ENCODE measurements at places on chromosomes 6 and 20.

GRCh38 chr20:12058216-12058615, 140.5 kb downstream of the BTBD3 start:
- no peak for DNase-seq

DNA sequence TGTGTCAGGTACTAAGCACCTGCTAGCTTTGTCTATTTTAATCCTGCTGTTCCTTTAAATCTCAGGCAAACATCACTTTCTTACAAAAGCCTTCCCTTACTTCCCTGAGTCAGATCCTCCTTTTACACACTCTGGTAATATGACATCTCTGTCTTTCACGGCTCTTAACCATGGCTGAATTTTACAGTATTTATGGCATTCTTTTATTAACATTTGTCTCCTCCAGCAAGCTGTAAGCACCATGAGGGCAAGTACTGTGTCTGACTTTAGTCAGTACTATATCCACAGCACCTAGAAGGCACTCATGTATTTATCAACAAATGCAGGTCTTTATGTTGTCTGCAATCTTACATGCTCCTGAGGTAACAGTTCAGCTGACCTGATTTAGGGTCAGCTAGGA, 33.7 kb upstream of the HBS1L start:
- no peak for DNase-seq

DNA sequence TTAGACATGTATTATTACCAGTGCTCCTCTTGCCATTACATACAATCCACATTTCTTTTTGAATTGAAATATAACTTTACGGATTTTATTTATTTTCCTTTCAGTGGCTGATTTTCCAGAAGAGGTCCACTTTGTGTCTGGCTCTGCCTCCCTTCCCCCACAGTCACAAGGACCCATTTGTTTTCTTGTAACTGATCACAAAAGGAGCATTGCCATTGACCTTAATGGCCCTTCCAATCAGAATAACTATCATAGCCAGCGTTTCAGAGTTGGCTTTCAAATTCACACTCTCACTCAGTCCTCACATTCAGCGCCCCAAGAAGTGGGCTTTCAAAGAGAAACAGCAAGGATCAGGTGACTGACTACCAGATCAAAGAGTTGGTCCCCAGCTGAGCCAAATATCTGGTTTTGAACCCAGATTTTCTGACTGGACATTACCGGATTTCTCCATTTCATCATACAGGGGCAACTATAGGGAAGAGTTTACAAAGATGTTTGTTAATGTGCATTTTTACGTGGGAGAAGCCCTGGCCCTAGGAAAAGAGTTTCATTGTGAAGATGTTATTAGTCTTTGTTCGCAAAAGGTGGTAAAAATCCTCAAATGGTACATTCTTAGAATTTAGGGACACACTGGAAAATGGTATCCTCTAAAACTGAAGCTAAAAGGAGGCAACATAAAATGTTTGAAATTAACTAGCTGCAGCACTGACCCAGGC, 2.0 kb upstream of the SLC22A23 start:
- DNase-seq: no peak

DNA sequence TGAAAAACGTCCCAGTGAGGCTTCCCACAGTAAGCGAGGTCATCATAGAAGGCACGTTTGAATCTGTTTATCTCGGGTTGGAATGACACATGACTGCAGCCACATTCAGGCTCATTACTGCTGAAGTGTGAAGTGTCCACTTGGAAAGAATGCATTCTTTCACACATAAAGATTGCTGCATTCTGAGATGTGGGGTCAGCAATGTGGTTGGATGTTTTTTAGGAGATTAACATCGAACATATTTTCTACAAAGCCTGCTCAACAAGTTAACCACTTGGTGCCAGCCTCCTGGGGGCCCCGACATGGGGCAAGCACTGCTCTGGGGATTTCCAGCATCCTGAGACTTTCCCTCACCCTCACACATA, 79.9 kb downstream of the BMP6 start:
- no peak for DNase-seq

- no peak for DNase-seq
Observed at GRCh38 chr20:39395478-39396291, 433.5 kb downstream of the DHX35 start.

- no peak for DNase-seq
Observed at GRCh38 chr6:37258405-37259105, 611 bp upstream of the TMEM217 start.

GRCh38 chr6:35318196-35319171, 20.9 kb downstream of the DEF6 start:
- DNase-seq: no peak

GRCh38 chr6:142932889-142933288, 12.1 kb downstream of the HIVEP2 start:
- DNase-seq: no peak

DNA sequence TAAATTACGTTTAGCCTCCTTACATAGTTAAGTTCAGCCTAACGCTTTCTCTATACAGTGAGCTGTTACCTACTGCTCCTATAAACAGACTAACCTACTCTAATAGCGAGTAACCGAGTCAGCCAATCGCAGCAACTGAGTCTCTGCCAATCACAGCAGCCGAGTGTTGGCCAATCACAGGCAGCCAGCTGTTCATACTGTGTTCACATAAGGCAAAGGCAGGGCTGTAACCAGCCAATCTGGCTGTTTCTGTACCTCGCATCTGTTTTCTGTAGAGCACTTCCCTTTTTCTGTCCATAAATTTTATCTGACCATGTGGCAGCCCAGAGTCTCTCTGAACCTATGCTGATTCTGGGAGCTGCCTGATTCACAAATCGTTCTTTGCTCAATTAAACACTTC, 263.9 kb upstream of the JARID2 start:
- no peak for DNase-seq

DNA sequence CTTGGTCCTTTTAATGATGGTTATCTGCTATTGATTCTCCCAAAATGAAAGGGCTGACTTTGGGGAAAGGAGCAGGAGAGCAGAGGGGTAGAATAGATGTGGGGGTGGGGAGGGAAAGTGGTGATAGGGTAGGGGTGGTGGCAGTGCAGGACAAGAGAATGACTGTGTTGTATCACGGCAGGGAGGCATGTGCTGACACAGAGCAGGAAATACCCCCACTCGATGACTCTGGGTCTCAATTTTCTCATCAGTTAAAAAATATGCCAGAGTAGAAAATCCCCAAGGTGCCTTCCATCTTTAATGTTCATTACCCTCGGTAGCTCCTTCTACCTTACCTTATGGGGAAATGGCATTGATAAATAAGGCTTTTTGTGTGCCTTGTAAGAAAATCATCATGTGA, 79.0 kb upstream of the ATXN1 start:
- DNase-seq: no peak

GRCh38 chr6:4180652-4181255, 45.4 kb upstream of the ECI2 start:
- DNase-seq: no peak

- no peak for DNase-seq
Observed at GRCh38 chr20:6700563-6701329, 66.7 kb upstream of the BMP2 start.

- no peak for DNase-seq
Observed at GRCh38 chr6:151276112-151276740, 36.5 kb downstream of the AKAP12 start.

DNA sequence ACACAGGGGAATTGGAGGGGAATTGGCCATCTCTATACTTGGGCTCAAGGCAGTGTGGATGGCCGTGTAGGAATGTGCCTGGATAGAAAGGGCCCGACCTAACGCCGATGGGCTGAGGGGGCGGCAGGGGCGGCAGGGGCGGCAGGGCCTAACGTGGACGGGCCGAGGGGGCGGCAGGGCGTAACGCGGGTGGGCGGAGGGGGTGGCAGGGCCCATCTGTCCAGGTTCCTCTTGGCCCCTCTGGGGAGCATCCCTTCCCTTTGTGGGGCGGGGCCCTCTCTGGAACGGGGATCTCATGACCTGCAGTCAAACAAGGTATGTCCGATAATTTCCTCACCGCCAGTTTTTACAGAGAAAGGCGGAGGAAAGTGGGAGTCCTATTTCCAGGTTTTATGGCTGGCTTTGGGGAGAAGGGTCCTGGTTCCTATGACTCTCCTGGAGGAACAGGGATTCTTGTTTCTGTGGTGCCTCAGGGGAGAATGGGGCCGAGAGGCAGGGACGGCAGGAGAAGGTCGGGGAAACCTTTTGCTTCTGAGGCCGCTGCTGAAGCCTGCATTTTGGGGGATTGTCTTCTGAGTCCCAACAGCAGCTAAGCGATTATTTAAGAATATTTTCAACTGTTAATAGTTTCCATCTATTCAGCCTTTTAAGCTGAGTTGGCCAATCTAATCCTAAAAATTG, 100.8 kb upstream of the FRMD1 start:
- no peak for DNase-seq

DNA sequence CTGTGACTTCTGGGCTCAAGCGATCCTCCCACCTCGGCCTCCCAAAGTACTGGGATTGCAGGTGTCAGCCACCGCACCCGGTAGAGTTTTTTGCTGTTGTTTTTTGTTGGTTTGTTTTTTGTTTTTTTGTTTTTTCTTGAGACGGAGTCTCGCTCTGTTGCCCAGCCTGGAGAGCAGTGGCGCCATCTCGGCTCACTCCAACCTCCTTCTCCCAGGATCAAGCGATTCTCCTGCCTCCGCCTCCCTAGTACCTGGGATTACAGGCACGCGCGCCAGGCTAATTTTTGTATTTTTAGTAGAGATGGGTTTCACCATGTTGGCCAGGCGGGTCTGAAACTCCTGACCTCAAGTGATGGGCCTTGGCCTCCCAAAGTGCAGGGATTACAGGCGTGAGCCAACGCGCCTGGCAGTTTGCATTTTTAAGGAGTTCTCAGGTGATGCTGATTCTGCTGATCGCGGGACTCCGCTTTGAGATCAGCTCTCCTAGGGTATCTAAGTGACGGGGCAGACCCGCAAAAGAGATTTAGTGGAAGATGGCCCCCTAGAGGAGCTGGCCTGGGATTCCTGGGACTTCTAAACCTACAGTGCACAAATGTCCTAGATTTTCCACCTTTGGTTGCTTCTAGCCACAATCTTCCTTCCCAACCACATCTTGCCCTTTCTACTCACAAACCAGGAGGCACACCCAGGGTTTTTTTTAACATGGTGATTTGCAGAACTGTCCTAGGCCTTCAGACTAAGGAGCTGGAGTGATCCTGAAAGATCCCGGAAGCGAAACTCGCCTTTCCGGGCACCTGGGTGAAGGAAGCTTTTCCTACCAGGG, 45.2 kb downstream of the DPPA5 start:
- DNase-seq: no peak

DNA sequence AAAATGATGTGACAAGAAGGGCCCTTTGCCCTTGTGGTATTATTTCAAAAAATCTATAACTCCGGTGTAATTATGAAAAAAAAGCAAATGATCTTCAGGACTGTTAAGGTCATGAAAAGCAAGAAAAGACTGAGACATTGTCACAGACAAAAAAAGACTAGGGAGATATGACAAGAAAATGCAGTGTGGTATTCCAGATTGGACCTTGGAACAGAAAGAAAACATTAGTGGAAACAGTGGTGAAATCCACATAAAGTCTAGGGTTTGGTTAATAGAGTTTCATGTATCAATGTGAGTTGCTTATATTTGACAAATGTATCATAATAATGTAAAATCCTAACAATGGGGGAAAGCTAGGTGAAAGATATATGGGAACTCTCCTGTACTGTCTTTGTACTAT, 26.8 kb upstream of the SLC17A3 start:
- DNase-seq: no peak

DNA sequence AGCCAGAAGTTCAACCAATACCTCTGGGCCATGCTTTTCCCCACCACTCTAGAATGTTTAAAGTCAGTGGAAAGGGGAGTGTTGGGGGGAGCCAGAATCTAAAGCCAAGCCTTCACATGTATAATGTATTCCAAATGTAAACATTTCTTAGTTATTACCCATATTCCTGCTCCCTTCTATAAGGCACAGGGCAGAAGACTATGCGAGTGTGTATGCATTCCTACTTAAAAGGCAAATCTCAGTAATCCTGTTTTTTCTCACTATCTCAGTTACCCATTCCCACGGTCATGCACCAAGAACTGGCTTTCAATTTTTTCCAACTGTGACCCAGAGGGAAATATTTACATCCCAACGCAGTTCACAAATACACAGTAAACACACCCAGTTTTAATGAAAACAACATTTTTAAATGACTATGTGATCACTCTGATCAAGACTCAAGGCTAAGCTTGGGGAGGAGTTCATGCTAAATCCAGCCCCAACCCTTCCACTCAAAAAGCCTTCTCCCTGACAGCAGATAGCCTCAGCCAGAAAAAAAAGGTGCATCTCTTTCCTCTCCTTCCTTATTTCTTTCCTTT, 57.5 kb downstream of the EPB41L2 start:
- no peak for DNase-seq

DNA sequence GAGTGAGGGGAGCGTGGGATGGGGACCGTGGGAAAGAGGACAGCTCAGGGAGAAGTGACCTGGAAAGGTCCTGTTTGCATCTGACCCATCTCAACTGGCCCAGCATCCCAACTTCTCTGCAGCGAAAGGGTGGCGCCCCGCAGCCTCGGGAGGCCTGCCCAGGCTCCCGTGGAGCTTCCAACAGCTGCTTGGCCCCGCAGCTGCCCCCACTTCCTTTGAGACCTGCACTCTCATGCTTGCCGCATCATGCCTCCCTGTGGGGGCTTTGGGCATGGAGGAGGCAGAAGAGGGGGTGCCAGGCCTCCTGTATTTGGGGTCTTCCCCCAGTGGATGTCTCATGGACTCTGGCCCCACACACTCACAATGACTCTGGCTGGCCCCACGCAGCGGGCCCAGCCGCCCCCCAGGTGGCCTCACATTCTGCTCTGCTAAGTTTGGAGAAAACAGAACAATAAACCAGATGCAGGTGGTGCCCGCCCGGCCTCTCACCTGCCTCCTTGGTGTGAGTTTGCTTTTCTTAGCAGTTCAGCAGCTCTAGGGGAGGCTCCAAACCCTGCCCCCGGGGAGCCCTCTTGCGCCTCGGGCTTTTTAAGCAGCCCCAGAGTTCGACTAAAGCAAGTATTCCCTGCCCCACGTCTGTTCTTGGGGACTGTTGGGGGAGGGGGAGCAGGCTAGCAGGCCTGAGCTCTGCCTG, 40.7 kb downstream of the CPXM1 start:
- DNase-seq: no peak

- DNase-seq: no peak
Observed at GRCh38 chr6:126267626-126268025, 72.3 kb upstream of the CENPW start.

- no peak for DNase-seq
Observed at GRCh38 chr6:16129623-16130401, 926 bp downstream of the MYLIP start.

GRCh38 chr6:169959136-169960002, 207.9 kb downstream of the ERMARD start:
- DNase-seq: no peak

- no peak for DNase-seq
Observed at GRCh38 chr6:28738396-28738765, 185.4 kb downstream of the TRIM27 start.

DNA sequence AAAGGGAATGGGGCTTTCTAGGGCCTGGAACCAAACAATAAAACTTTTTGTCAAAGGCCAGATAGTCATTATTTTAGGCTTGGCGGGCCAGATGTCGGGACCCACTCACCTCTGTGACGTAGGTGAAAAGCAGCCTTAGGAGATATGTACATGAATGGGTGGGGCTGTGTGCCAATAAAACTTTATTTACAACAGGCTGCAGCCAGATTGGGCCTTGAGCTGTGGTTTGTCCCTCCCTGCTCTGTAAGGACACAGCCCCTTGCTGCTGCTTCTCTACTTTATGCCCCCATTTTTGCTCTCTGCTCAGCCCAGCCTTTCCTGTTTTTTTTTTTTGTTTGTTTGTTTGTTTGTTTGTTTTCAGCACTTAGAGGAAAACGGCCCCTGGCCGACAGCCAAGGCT, 32.7 kb downstream of the CDH4 start:
- DNase-seq: no peak

- no peak for DNase-seq
Observed at GRCh38 chr6:36301781-36302180, 31.9 kb downstream of the PNPLA1 start.
